ENCODE measurements at places on chromosomes 5 and 9.

- DNase-seq = no peak
Observed at GRCh38 chr9:35495984-35496383, 6.1 kb downstream of the RUSC2 start.

- no peak for DNase-seq
Observed at GRCh38 chr5:86869268-86869667, 251.5 kb downstream of the COX7C start.

GRCh38 chr5:37197340-37198050 is 51.7 kb downstream of the CPLANE1 start:
- peak; percentile 14 for DNase-seq

DNA sequence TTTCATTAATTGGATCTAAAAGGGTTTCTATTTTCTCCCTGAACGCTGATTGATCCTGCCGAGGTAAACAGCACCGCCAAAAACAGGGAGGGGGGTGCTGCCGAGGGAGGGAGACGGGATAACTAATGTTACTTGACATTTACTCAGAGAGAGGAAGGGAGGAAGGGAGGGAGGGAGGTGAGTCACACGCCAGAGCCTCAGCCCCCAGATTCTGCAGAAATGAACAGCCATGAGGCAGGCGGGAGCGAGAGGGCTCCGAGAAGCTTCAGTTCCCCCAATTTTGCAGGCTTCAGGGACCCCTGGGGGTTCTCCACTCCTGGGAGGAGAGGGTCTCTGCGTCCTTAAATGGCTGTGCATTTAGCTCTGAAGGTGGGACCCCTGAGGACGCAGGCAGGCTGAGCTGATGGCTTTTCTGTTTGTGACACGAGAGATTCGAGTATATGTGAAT is 59.1 kb upstream of the IER5L start:
- peak; percentile 65 for DNase-seq

GRCh38 chr9:14243514-14244042 is 70.4 kb downstream of the NFIB start:
- no peak for DNase-seq

GRCh38 chr9:129486756-129487657 is 133.9 kb downstream of the C9orf50 start:
- DNase-seq = no peak

- DNase-seq = peak; percentile 5
Observed at GRCh38 chr5:80516826-80517225, 28.9 kb downstream of the FAM151B start.

DNA sequence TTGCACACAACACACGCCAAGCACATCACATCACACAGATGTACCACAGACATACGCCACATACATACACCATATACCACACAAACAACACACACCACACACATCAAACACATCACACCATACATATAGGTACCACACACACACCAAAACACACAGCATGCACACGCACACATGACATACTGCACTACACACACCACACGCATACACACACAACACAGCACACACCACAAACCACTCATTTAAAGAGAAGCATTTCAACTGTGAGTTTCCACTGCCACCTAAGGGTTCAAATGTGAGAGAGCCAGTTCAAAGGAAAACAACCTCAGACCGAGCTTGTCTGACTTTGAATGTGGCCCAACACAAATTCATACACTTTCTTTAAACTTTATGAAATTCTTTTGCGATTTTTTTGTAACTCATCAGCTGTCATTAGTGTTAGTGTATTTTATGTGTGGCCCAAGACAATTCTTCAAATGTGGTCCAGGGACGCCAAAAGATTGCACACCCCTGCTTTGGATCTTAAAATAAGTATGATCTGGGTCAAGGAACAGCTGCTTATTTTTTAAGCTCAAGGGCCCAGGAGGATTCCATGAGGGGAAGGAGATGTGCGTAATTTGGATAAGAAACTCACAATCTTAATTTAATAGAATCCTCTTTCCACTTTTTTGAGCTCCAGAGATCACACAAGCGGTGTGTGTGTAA is 494.6 kb downstream of the GADD45G start:
- peak; percentile 50 for DNase-seq

Measured in suppressor macrophage (primary cell).